ENCODE measurements at places on chromosomes 1 and 21. TPM values are rescaled to one million over a fixed set of nuclear protein-coding genes. Genes with fewer than 3 reads are reported as not detected.

AHCTF1 gene
- polyA plus RNA-seq = 12.4 TPM

CELSR2 gene
- 0.94 TPM for polyA plus RNA-seq

SLC30A2 gene
- polyA plus RNA-seq = not detected

KCNK1 gene
- polyA plus RNA-seq = not detected

SGIP1 gene
- not detected for polyA plus RNA-seq

SLC30A10 gene
- not detected for polyA plus RNA-seq

SV2A gene
- polyA plus RNA-seq = 2.3 TPM

OLIG2 gene
- polyA plus RNA-seq = not detected

PMF1 gene
- 79.9 TPM for polyA plus RNA-seq

HSPG2 gene
- not detected for polyA plus RNA-seq

TIE1 gene
- polyA plus RNA-seq = not detected

OR2T29 gene
- not detected for polyA plus RNA-seq

ARTN gene
- not detected for polyA plus RNA-seq

SLC1A7 gene
- not detected for polyA plus RNA-seq

RGS13 gene
- polyA plus RNA-seq = not detected

LDLRAD1 gene
- polyA plus RNA-seq = not detected

ARHGEF10L gene
- not detected for polyA plus RNA-seq

DDOST gene
- polyA plus RNA-seq = 209 TPM

KPNA6 gene
- 26.5 TPM for polyA plus RNA-seq

PDXK gene
- polyA plus RNA-seq = 29.6 TPM

CD5L gene
- not detected for polyA plus RNA-seq

FGGY gene
- polyA plus RNA-seq = 5.7 TPM

TRIM46 gene
- 0.92 TPM for polyA plus RNA-seq

PTBP2 gene
- 1.4 TPM for polyA plus RNA-seq

CRP gene
- not detected for polyA plus RNA-seq
